Left ventricle myocardium superior (tissue), 1 donor: ENCODE measurements at places on chromosomes 1 and 21. TPM values are rescaled to one million over a fixed set of nuclear protein-coding genes. Genes with fewer than 3 reads are reported as not detected.

GRCh38 chr1:213779228-213779627 is 208.5 kb upstream of the PROX1 start:
- DNase-seq, result no peak

- DNase-seq, result no peak
Measured at GRCh38 chr1:170545476-170545875, 13.5 kb downstream of the GORAB start.

DNA sequence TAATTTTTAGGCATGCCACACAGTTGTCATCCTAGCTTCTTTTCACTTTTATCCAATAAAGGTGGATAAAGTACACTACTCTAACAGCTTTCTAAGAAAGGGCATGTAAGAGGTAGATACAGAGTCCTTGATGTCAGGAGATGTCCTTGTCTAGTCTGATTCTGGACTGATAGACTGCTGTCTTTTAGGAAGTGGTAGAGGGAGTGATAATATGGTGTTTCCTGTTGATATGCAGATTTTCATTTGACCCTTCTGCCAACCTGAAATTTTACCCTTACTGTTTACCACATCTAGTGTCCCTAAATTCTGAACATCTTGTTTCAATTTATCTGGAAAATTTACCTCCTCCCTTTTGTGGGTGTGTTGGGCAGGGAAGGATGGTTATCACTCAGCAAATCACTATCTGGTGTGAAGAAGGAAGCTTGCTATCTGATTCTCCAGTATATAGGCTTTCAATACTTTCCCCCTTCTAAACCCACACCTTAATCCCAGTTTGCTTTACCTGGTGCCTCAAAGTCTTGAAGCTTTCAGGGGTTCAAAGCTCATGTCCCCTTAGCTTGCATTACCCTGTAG is 354.9 kb upstream of the SNX7 start:
- DNase-seq, result no peak

DNA sequence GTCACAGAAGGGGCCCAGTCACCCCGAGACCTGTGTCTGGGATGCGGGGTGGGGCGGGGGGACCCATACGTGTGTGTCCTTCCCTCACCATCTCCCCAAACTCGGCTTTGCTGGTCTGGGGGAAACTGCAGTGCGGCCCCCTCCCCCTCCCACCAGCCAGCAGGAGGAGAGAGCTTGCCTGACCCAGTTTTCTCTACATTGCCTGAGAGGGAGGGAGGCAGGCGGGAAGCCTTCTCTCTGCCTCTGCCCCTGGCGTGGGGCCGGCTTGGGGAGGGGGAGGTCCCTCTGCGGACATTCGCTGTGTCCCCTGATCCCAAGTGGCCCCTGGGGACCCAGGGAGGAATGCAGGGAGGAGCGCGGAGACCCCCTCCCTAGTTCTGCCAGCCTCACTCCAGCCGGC is 3.9 kb downstream of the EPHA8 start:
- DNase-seq, result no peak

GRCh38 chr1:216306830-216307229 is 116.4 kb downstream of the USH2A start:
- no peak for DNase-seq

- no peak for DNase-seq
Measured at GRCh38 chr21:36909423-36909822, 57.0 kb downstream of the HLCS start.

- no peak for DNase-seq
Measured at GRCh38 chr21:44854664-44855446, 18.6 kb downstream of the PTTG1IP start.

GRCh38 chr1:86068271-86068721 is 88.3 kb downstream of the COL24A1 start:
- DNase-seq, result no peak

DNA sequence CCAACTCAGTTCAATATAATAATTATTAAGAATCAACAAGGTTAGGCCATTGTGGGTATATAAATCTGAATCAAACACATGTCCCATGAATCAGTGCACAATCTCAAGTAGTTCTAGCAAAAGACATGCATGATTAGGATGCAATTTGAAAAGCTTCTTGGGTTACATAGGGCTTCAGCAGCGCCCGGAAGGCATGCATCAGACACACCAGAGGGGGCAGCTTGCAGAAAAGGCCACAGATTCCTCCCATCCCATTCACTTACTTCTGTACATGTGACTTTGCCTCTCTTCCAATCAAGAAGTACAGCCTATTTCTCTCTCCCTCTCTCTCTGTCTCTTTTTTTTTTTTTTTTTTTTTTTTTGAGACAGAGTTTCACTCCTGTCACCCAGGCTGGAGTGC is 91.8 kb downstream of the KCNN3 start:
- no peak for DNase-seq

DNA sequence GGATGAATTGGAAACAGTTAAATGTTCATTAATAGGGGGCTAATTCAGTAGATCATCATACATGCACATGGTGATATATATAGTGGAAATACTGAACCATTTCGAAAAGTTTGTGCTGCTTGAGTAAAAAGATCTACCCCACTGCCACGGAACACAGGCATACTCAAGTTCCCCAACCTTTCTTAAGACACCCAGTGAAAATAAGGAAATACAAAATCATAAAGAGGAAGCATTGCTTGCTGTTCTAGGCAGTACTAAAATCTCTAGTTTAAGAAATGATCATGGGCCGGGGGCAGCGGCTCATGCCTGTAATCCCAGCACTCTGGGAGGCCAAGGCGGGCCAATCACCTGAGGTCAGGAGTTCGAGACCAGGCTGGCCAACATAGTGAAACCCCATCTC is 37.6 kb upstream of the KIRREL1 start:
- no peak for DNase-seq

DNA sequence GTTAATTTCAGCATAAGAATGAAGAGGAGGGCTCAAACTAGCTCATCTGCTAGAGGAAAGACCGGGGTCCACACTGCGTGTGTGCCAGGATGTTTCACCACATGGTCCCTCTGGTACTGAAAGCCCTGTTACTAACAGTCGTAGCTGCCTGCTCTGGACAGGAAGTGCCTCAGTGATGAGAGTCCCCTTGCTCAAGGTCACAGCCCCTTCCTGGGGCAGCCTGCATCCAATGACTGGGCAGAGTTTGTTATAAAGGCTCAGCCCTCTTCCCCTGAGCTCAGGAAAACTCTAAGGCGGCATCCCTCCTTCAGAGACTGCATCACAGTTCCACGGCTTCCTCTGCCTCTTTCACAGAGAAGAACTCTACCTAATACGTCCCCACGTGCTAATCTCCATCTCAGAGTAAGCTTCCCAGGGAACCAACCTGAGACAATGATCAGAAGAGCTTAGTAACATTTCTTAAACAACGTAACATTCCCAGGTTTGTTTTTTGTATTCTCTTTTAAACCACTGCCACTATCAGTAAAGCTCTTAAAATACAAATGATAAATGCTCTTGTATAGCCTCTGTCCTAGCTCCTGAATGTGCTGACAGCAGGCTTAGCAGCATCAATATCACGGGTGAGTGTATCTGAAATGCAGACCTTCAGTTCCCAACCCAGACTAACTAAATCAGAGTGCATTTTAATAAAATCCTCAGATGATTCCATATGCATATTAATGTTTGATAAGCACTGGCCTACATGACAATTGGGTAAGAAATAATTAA is 38.0 kb upstream of the ATP1A1 start:
- no peak for DNase-seq

GRCh38 chr1:171788696-171789095 is 7.2 kb downstream of the METTL13 start:
- DNase-seq, result no peak

DNA sequence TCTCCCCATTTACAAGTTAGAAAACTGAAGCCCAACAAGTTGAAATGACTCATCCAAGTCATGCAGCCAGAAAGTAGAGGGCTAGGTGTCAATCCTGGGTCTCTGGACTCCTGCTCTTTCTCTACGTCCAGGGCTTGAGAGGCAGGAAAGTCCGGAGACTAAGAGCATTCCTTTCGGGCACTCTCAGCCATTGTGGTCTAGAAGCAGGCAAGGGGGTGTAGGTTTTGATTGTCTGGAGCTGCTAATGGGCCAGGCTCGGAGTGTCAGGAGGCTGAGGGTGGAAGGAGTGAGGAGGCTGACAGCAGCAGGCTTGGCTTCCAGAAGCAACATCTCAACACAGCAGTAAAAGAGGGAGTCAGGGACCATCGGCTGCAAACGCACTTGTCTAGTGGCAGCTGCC is 107.6 kb upstream of the KLHDC7A start:
- no peak for DNase-seq

GRCh38 chr1:224540535-224540934 is 75.6 kb upstream of the CNIH3 start:
- DNase-seq, result no peak

- no peak for DNase-seq
Measured at GRCh38 chr1:63129184-63129583, 193.2 kb upstream of the FOXD3 start.

- DNase-seq, result no peak
Measured at GRCh38 chr1:203626910-203627246, 246 bp downstream of the ATP2B4 start.

GRCh38 chr1:206514813-206515387 is 7.6 kb downstream of the RASSF5 start:
- no peak for DNase-seq

- no peak for DNase-seq
Measured at GRCh38 chr1:67838180-67838910, 5.1 kb upstream of the GNG12 start.

GRCh38 chr21:39392981-39393380 is 44.1 kb upstream of the HMGN1 start:
- DNase-seq, result no peak

DNA sequence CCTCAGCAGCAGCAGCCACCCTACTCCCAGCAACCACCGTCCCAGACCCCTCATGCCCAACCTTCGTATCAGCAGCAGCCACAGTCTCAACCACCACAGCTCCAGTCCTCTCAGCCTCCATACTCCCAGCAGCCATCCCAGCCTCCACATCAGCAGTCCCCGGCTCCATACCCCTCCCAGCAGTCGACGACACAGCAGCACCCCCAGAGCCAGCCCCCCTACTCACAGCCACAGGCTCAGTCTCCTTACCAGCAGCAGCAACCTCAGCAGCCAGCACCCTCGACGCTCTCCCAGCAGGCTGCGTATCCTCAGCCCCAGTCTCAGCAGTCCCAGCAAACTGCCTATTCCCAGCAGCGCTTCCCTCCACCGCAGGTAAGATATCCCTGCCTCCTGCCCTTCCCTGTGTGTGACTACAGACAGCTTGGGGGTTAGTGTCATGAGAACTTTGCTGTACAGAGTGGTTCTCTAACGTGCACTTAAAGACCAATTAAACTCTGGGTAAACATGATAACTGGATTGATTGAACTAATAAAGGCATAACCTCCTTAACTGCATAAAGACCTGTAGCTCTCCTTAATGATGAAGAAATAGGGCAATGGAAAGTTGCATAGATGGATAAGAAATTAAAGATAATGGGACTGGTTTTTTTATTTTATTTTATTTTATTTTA is 35.6 kb downstream of the ARID1A start:
- DNase-seq, result no peak

DNA sequence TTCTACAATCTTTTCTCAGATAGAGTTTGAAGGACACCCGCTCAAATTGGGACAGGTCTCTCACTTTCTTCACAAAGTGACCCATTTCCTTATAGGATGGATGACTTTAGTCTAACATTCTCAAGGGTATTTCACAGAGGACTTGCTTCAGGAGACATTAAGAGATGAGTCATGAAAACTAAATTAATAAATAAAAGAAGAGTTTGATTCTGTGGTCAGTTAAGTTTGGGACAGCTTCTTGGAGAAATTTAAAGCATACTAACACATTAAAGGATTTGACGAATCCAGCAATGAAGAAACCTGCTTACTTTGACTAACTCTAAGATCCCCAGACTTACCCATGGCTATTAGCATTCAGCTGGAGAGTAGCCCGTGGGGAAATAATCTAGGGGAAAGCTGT is 95.6 kb upstream of the RAB3GAP2 start:
- DNase-seq, result no peak

DNA sequence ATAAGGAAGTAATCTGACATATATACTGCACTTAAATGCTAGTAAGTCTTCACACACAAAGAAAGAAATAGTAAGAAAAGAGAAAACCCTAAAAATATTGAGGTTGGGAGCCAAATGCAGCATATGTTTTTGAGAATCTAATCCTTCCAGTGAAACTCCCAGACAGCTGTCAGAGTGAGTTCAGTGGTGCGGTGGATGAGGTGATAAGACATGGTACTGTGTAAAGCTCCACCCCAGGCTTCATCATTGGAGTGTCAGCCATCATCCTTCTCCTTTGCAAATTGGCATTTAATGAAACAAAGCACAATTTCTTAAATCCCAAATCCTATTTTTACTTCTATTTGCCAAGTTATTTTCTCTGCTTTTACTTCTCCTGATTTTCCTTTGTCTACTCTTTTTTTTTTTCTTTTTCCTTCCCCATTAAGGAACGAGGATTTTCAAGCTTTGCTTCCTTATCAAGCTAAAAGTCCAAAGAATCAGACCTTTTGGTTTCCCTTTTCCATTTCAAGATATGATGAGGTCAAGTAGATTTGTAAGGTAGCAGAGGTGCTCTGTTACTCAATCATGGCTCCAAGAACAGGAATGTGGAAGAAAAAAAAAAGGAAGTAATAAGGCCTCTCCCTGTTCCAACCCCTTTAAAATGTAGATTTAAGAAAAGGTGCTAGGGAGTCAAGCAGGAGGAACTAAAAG is 343.3 kb downstream of the SETD4 start:
- DNase-seq, result no peak

Gene SIPA1L2
- 127 TPM for total RNA-seq

Gene HPCAL4
- total RNA-seq, result 2.4 TPM

Gene LENEP
- total RNA-seq, result not detected

Gene AJAP1
- 0.05 TPM for total RNA-seq

Gene NPHS2
- not detected for total RNA-seq
